ENCODE measurements at places on chromosomes 1 and 21. TPM values are rescaled to one million over a fixed set of nuclear protein-coding genes. Genes with fewer than 3 reads are reported as not detected.

DNA sequence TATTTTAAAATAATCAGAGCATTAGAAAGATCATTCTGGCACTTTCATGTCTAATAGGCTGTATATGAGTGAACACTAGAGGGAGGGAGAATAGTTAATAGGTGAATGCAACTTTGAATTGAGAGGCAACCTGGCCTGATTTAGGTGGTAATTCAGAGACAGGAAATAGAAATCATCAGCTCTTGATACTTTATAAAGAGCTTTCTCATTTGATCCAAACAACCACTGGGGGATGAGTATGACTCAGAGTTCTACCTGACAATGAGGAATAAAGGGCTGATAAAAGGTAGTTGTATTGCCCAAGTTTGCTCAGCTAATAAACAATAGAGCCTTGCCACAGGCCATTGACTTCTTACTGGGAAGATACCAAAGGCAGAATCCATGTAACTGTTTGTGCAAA lies 5.2 kb upstream of the FAM89A start:
- DNase-seq = no peak

- no peak for DNase-seq
Measured at GRCh38 chr1:165355139-165355976, 1.2 kb downstream of the LMX1A start.

- DNase-seq = peak; percentile 82
Measured at GRCh38 chr1:111203681-111204200, 3.3 kb upstream of the DENND2D start.

GRCh38 chr1:20143318-20143717 lies 4.2 kb downstream of the PLA2G2F start:
- no peak for DNase-seq

- DNase-seq = no peak
Measured at GRCh38 chr1:157155658-157156057, 17.5 kb upstream of the ETV3 start.

DNA sequence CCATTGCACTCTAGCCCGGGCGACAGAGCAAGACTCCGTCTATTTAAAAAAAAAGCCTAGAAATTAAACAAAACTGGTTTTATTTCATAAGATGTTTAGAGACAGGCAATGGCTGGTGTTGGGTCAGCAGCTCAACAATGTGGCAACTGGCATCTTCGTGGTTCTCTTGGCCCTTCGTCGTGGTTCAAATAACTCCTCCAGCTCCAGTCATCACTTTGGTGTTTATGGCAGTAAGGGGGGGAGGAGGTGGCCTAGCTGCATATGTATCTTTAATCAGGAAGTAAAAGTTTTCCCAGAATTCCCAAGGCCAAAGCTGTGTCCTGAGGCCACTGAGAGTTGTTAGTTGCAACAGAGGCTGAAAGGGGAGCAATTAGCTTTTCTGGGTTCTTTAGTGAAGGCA lies 13.0 kb upstream of the LTN1 start:
- DNase-seq = no peak

DNA sequence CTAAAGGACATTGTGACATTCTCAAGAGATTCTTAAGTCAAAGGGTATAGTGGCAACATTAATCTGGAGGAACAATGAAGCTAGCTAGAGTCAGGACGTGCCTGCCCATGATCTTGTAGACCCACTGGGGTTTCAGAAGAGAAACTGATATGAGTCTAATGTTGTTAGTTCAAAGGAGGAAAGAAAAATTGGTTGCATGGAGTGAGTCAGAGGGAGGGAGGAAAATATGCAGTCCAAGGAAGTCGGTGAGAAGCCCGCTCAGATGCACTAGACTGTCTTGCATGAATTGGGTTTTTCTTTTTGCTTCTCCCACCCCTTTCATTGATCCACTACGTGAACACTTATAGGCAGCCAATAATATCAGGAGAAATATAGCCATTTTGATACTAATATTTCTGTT lies 53.8 kb upstream of the SYT14 start:
- DNase-seq = no peak

GRCh38 chr1:92968138-92969032 lies 7.1 kb upstream of the DIPK1A start:
- DNase-seq = no peak

SPRR1B gene
- not detected for total RNA-seq

OR2L5 gene
- not detected for total RNA-seq

TRIM67 gene
- total RNA-seq = 0.39 TPM

MX1 gene
- 5.0 TPM for total RNA-seq

VSIG8 gene
- not detected for total RNA-seq

IFNLR1 gene
- not detected for total RNA-seq

ELF3 gene
- 0.56 TPM for total RNA-seq

All from osteocyte (in vitro differentiated cells).